ENCODE measurements at places on chromosomes 16 and 17. TPM values are rescaled to one million over a fixed set of nuclear protein-coding genes. Genes with fewer than 3 reads are reported as not detected.

- ATAC-seq: no peak
Observed at GRCh38 chr16:57741660-57742191, 6.2 kb downstream of the KATNB1 start.

DNA sequence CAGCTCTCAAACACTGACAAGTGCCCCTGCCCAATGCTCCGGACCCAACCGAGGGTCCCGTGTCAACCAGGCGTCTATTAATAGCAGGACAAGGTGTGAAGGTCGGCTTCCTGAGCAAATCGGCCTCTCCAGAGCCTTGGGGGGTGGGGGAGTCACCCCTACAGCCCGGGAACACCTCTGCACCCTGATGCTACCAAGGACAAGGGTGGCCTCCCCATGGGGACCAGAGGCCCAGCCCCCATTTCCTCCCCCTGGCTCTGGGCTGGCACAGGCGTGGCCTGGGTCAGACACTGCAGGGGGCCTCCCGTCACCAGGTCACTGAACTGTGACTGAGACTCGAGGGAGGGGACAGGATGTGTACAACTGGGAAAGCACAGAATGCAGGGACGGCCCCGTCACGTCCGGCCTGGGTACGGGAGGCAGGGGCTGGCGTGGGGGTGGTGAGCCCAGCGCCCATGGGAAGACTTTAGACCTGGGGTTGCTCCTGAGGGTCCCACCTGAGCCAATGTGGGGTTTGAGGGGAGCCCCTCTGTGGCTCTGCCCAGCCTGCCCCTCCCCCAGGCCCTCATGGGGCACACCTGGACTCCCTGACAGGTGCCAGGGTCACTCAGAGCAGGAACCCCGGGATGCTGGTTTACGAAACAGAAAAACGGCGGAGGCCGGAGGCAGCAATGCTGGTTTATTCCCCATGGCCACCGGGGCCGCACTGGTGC is 579 bp upstream of the CYBA start:
- ATAC-seq: peak; percentile 40

DNA sequence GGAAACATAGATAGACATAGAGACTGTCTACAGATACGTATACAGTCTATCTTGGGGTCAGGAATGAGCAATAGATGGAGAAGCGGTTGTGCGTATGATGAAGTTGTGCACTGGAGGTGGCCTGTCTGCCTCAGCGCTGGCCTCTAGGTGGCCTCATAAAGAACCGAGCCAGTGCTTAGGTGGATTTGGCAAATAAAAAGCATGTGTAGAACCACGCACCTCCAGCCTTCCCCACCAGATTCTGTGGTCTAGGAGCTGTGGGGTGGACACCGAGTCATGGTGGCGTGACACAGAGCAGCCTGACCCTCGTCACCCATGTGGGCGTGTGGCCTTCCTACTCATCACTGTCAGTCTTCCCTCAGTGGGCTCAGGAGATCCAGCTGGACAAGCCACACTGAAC is 34.0 kb downstream of the PGS1 start:
- ATAC-seq: peak; percentile 16

DNA sequence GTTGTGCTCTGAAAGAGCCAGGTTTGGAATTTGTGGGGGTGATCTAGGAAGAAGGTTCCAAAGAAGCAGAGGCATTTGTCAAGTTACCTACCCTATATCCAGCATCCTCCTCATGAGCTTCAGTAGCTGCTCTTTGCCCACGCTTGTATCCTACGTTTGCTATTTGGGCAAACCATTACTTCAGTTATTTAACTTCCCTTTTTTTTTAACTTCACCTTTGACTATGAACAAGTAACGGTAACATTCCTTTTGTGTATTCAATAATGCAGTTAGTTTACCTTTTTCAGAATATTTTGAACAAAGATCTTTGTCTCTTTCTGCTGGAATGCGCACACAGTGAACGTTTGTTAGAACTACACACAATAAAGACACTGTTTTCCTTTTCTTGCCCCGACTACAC is 41.5 kb downstream of the CYB5B start:
- ATAC-seq: no peak

The PLLP gene
- 1.6 TPM for total RNA-seq

GRCh38 chr17:50155115-50155819 is 4.8 kb upstream of the PPP1R9B start:
- ATAC-seq: peak; percentile 10

DNA sequence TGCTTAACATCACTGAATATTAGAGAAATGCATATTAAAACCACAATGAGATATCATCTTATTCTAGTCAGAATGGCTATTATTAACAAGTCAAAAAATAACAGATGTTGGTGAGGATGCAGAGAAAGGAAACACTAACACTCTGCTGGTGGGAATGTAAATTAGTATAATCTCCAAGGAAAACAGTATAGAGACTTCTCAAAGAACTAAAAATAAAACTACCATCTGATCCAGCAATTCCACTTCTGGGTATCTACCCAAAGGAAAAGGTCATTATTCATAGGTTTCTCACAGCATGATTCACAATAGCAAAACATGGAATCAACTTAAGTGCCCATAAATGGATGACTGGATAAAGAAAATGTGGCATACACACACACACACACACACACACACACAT is 166.4 kb downstream of the CEP112 start:
- no peak for ATAC-seq

The PKMYT1 gene
- total RNA-seq: 29.7 TPM

The CCL2 gene
- 2.0 TPM for total RNA-seq

- ATAC-seq: peak; percentile 59
Observed at GRCh38 chr17:8176197-8176940, at the start of gene TMEM107. Gene TMEM107, minus strand, starts transcription at chr17:8176380. Its CDS starts 94 bp downstream, at chr17:8176286.

GRCh38 chr16:85471469-85472431 is 141.4 kb upstream of the GSE1 start:
- peak; percentile 38 for ATAC-seq

The SCNN1G gene
- not detected for total RNA-seq

DNA sequence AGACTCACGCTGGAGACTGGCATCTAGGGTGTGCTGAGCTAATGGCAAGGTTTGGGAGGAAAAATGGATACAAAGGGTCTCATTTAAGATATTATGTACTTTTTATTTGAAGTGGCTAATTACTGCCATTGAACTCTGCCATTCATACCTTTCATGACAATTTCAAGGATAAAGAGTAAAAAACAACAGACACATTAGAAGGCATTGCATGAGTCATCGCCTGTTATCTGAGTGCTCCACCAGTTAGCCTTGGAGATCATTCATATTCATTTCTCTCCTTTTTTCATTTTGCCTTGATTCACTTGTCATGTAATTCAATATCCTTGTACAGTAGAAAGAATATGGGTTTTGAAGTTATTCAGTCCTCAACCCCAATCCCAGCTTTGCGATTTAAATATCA is 109.5 kb downstream of the CDH8 start:
- peak; percentile 66 for ATAC-seq

DNA sequence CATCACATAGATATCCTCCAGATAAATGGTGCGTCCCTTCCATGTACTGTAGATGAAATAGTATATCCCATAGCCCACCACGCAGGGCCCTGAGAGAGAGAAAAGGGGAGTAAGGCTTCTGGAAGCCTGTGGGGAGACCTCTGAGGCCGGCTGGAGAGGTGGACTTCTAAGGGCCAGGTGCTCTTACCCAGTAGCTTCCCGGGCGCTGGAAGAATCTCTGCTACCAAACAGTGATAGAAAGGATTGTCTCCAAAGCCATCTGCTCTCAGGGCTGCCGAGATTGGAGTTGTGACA is 718 bp downstream of the SAT2 start:
- no peak for ATAC-seq

The MAPT gene
- total RNA-seq: 45.5 TPM

The MFSD6L gene
- total RNA-seq: 0.31 TPM

The STH gene
- not detected for total RNA-seq

The TERB1 gene
- total RNA-seq: 0.09 TPM

DNA sequence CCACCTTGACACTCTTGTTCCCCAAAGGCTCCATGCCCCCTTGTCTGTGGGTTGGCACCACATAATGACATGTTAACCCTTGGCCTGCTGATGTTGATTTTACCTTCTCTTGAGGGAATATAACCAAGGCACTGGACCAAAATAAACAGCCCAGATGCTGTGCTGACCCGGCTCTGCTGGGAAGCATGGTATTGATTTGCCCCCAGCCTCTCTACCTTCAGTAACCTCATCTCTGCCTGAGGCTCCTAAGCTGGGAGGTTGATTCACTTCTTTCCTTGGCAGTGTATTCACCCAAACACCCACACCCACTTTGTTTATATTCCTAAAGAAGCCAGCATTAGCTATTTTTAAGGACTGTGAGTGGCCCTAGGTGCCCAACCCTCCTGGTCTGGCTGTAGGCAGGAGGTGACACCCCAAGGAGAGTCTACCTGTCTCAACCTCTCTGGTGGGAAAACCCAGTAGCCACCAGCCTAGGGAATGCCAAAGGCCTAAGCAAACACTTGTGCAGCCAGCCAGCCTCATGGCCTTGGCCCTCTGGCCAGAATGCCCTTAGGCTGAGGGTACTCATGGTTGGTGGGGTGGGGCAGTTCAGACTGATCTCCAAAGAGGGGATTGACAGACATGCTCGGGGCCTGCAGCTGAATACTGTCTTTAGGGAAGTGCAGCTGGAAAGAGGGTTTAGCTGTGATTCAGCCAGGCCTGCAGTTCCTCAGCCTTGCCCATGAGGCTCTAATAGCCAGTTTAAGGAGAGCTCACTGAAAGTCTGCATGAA is 42.7 kb downstream of the GNAO1 start:
- ATAC-seq: peak; percentile 73

DNA sequence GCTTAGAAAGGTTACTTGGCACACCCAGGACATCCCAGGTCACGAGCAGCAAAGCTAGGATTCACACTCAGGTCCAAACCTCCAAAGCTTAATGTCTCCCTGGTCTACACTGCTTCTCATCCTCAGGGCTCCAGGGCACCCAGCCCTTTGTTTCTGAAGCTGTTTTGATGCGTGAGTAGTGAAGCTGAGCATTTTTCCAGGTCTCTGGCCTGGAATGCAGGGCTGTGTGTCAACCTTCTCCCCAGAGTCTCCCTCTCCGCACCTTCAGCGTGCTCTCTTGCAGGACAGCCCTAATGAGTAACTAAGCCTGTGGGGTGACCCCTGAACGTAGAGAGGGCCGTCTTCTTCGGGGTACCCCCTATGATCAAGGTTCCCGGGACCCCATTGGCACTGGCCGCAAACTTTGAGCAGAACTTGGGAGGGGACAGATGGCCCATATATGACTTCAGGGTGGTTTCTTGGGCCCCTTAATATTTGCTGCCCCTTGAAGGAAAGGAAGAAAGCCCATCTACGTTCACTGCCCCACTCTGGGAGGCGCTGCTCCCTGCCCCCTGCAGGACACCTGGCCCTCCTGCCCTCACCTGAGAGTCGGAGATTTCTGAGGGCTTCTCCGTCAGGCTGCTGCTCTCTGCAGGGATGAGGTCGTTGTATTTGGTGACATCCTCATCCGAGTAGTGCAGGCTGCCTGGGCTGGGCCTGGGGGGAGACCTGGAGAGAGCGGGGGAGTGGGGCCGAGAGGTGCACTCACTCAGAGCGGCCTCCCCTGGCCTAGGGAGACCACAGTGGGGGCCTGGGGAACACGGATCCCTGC is 36.4 kb upstream of the CDC42EP4 start:
- ATAC-seq: no peak

The NPIPA3 gene
- total RNA-seq: 3.3 TPM

The PRCD gene
- total RNA-seq: 1.1 TPM

GRCh38 chr16:86733546-86734254 is 155.4 kb downstream of the FOXL1 start:
- no peak for ATAC-seq

DNA sequence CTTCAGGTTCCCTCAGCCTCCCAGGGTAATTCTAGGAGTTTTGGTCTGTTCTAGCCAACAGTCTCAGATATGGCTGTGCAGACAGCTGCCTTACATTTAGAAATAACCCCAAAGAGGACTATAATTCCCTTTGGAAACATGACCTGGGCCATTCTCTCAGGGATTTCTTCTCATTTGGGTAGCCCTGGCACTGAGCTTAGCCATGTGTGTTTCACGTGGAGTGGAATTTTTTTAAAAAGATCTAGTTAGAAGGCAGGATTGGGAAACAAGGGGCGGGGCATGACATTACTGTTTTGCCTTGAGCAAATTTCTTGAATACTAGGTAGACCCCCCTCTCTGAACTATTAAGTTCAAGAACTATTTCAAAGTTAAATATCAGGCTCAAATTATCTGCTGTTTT is 29.6 kb upstream of the MRC2 start:
- ATAC-seq: no peak

- ATAC-seq: peak; percentile 83
Observed at GRCh38 chr17:74833501-74834377, 25.9 kb downstream of the GRIN2C start.

The ABCC1 gene
- total RNA-seq: 14.0 TPM

The TMIGD1 gene
- not detected for total RNA-seq

GRCh38 chr16:88628512-88628974 is 9.8 kb upstream of the IL17C start:
- ATAC-seq: peak; percentile 14

The TMEM238L gene
- total RNA-seq: not detected

The HSF4 gene
- total RNA-seq: 26.8 TPM

GRCh38 chr17:34598161-34598776 is 18.9 kb downstream of the TMEM132E start:
- peak; percentile 61 for ATAC-seq

The MPO gene
- 0.54 TPM for total RNA-seq

DNA sequence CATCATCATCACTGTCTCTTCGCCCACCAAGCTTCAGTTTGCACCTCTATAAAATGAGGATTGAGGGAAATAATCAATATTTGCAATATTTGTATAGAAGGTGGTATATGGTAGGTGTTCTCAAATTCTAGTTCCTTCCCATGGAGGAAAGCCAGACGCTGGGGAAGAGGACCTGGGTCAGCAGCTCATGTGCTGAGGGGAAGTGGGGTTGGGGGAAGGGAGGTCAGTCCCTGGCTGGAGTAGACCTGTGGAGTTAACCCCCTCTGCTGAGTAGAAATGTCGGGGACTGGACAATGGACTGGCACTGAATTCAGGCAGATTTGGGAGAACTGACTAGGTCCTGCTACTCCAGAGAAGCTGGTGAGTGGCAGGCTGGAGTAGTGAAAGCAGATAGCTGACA is 12.8 kb upstream of the ITGB3 start:
- no peak for ATAC-seq
